Astrocyte (in vitro differentiated cells and primary cell): ENCODE measurements at places on chromosomes 11 and 22. TPM values are rescaled to one million over a fixed set of nuclear protein-coding genes. Genes with fewer than 3 reads are reported as not detected.

Gene TOM1
- 27.3 and 29.6 TPM in 2 replicates for total RNA-seq

Gene SLC7A4
- 0.31 and 0.93 TPM in 2 replicates for total RNA-seq

Gene AMOTL1
- 46.1 and 47.8 TPM in 2 replicates for total RNA-seq

GRCh38 chr11:45651156-45651555 lies 14.3 kb downstream of the CHST1 start:
- no peaks in the 10 kb centered on the region for H3K36me3 ChIP-seq
- H3K27me3 ChIP-seq, result no peaks in the 10 kb centered on the region
- no peaks in the 10 kb centered on the region for H3K4me1 ChIP-seq
- no peak for DNase-seq

GRCh38 chr11:125931116-125931515 lies 14.7 kb upstream of the VSIG10L2 start:
- no peaks in the 10 kb centered on the region for H3K36me3 ChIP-seq
- no peak overlapping the region for H3K4me3 ChIP-seq
- H3K4me1 ChIP-seq, result no peaks in the 10 kb centered on the region
- H3K27ac ChIP-seq, result no peak overlapping the region
- H3K27me3 ChIP-seq, result peaks cover 11% of the 10 kb centered on the region

DNA sequence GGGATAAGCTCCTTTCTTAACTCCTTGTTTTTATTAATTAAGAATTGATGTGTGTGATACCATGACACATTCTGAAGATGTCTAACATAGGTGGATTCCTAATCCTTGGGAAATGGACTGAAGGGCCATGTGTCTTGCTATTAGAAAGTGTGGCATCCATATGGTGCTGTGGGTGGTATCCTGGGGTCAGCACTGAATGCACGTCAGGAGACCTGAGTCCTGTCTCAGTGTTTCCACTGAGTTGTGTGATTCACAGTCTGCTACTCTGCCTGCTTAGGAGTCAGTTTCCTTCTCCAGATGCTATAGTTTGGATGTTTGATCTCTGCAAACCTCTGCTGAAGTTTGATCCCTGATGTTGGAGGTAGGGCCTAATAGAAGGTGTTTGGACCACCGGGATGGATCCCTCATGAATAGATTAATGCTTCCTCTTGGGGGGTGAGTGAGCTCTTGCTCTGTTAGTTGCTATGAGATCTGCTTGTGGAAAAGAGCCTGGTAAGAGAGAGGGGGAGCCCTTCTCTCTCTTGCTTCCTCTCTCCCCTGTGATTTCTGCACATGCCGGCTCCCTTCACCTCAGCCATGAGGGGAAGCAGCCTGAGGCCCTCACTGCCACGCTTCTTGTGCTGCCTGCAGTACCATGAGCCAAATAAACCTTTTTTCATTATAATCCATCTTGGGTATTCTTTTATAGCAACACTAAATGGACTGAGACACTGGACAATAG lies 666.5 kb downstream of the NTM start:
- no peaks in the 10 kb centered on the region for H3K27me3 ChIP-seq
- H3K27ac ChIP-seq, result peak overlapping the region; percentile 45
- H3K4me1 ChIP-seq, result peaks cover 44% of the 10 kb centered on the region
- DNase-seq, result no peak

DNA sequence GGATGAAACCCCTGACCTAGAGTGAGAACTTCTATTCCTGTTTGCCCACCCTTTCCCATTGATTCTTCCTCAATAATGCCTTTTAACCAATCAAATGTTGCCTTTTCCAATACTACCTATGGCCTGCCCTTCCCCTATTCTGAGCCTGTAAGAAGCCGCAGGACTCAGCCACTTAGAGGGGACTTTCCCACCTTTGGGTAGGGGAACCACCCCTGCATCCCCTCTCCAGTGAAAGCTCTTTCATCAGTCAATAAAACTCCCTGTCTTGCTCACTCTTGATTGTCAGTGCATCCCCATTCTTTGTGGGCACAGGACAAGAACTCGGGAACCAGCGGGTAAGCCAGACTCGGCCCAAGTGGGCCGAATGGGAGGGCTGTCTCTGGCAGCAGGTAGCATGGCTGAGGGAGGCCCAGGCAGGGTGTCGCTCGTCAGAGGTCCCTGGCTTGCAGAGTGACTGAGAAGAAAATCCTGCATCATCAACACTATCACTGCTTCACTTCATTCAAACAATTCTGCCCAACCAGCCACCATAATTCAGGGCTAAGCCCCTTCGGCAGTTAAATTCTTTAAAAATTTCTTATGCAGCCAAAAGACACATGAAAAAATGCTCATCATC lies 30.4 kb downstream of the LDHAL6A start:
- no peaks in the 10 kb centered on the region for H3K27me3 ChIP-seq
- no peaks in the 10 kb centered on the region for H3K4me1 ChIP-seq
- no peak overlapping the region for H3K27ac ChIP-seq
- H3K36me3 ChIP-seq, result peaks cover 37% of the 10 kb centered on the region
- no peak overlapping the region for H3K4me3 ChIP-seq
- no peak for DNase-seq

- DNase-seq, result no peak
- no peak overlapping the region for H3K4me3 ChIP-seq
- H3K27ac ChIP-seq, result no peak overlapping the region
- H3K27me3 ChIP-seq, result no peaks in the 10 kb centered on the region
- no peaks in the 10 kb centered on the region for H3K36me3 ChIP-seq
These were observed 16.9 kb downstream of the GAB2 start for GRCh38 chr11:78400702-78401101.

DNA sequence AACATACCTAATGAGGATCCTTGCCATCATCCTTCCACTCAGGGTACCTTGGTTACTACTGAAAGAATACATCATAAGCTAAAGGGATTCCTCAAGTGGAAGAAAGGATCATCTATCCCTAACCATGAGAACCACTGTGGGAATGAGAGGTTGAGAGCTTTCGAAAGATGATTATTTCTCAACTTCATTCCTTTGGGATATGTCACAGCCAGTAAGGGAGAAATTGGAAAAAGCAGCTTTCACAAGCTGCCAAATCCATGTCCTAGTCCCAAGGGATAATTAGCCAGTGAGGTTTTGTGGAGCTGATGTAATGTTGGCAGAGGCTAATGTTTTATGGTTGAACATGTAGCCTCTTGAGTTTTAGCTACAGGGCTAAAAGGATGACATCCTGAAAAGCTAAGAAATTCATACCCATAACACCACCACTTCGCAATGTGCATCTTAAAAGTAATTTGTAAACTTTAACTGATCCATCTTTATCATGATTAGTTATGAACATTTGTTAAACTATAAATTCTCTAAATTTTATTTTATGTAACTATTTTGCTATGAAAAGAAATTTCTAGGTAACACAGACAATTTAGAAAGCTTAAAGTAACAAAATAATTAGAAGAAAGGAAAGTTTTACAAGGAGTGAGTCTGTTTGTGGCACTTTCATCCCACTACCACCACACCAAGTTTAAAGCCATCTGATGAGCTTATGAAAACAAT lies 123.9 kb downstream of the MRTFA start:
- DNase-seq, result peak; percentile 99
- H3K27ac ChIP-seq, result peak overlapping the region; percentile 94
- H3K36me3 ChIP-seq, result peaks cover 3% of the 10 kb centered on the region
- no peak overlapping the region for H3K4me3 ChIP-seq
- H3K27me3 ChIP-seq, result no peaks in the 10 kb centered on the region
